Right renal cortex interstitium (tissue), 3 donors: ENCODE measurements at places on chromosomes 3 and 15. TPM values are rescaled to one million over a fixed set of nuclear protein-coding genes. Genes with fewer than 3 reads are reported as not detected.

The SOX14 gene
- polyA plus RNA-seq = not detected

The CLASP2 gene
- 55.6 TPM for polyA plus RNA-seq

The C3orf80 gene
- 0.34 TPM for polyA plus RNA-seq

The LMCD1 gene
- polyA plus RNA-seq = 30.4 TPM

The ANKUB1 gene
- polyA plus RNA-seq = not detected

The TMEM44 gene
- 14.4 TPM for polyA plus RNA-seq

The IL17RE gene
- 12.7 TPM for polyA plus RNA-seq

The DOCK3 gene
- 0.88 TPM for polyA plus RNA-seq

The FSD2 gene
- 0.10 TPM for polyA plus RNA-seq

The RAB7A gene
- 299 TPM for polyA plus RNA-seq

The SIDT1 gene
- 2.2 TPM for polyA plus RNA-seq

The EPHB3 gene
- polyA plus RNA-seq = 26.2 TPM

The RLBP1 gene
- polyA plus RNA-seq = not detected

The TIMP4 gene
- polyA plus RNA-seq = 0.99 TPM

The SEMA7A gene
- 5.9 TPM for polyA plus RNA-seq

The GOLIM4 gene
- 117 TPM for polyA plus RNA-seq

The MRPL3 gene
- 122 TPM for polyA plus RNA-seq

The CPNE9 gene
- 0.14 TPM for polyA plus RNA-seq

The CNTN4 gene
- 33.1 TPM for polyA plus RNA-seq

The KLHL6 gene
- 1.2 TPM for polyA plus RNA-seq

The CYP8B1 gene
- polyA plus RNA-seq = 0.83 TPM

The CHAC1 gene
- 2.5 TPM for polyA plus RNA-seq

The SEMA3G gene
- 29.1 TPM for polyA plus RNA-seq

The TRANK1 gene
- polyA plus RNA-seq = 5.5 TPM

The KBTBD13 gene
- polyA plus RNA-seq = 0.07 TPM

The CCK gene
- 0.23 TPM for polyA plus RNA-seq

The LRTM1 gene
- polyA plus RNA-seq = not detected
